ENCODE measurements at places on chromosomes 12 and 14.
A peak's percentile ranks its signal among the peaks of the same experiment; 100 is the strongest.

- DNase-seq: no peak
These were observed 12.5 kb upstream of the ANAPC5 start for GRCh38 chr12:121364683-121365121.

DNA sequence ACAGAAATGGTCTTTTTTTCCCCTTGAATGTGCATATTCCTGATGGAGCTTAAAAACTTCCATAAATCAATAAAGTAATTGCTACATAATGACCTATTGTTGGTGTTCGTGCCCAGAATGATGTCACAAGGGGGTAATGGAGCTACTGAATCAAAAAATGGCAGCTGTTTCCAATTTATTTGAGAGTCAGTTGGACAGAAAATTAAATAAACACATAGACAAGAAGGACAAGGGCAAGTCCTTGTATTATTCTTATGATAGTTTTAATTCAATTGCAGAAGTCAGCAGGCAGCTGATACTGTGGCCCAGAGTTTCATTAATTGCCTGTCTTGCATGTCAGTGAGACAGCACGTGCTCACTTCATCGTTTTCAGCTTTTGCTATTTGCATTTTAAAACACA lies 473.5 kb downstream of the ETNK1 start:
- DNase-seq: no peak

DNA sequence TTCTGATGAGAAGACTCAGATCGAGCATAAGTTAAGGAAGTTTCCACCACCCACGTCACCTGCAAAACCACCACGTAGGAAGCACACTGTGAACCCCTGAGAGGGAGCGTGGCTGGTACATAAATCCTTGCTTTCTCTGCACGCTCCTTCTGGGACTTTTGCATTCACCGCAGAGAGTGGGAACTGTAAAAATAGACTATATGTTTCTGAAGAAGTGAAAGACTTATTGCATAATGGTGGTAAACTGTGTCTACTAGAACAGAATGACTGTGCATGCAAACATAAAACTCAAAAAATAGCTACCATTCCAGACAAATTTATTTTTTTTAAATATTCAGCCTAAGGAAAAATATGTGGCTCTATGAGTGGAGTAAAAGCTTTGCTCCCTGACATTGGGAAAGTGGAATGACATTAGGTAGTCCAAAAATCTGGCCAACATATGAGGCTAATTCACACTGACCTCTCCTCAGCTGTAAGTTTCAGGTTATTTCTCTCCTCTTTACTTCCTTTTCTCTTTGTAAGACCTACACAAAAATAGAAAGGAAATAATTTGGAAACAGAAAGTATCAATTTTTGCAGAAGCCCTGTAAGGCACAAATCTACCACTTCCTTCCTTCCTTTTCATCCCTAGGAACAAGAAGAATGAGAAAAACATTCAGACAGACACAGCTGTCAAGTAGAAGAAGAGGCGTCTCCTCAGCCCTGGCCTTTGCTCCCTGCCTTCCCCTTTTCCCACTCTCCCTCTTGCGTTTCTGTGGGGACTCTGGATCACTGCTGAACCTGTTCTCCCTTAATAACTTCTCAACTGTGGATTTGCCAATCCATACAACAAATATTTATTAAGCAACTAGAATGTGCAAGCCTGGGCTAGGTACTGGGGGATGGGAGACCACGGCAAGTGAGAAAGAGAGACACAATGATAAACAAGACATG lies 264.3 kb upstream of the FOXN3 start:
- no peak for DNase-seq

DNA sequence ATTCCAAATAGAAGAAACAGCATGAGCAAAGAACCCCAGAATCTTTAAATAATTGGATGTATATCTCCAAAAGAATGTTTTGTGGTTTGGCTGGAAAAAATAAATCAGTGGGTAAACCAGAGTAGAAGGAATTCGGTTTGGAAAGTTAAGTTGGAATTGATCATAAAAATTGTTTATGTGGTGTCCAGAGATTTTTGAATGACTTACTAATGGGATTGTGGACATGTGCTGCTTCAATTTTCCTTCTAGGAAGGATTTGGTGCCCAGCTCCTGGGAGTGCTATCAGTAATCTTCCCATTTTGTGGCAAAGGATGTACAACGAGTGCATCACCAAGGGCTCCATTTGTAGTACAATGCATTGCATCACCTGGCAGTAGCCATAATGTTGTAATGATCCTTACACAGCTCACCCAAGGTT lies 224.8 kb downstream of the SLC16A7 start:
- no peak for DNase-seq

- no peak for DNase-seq
These were observed 505 bp upstream of the HEBP1 start for GRCh38 chr12:13000616-13000924.

- DNase-seq: no peak
These were observed 6.1 kb upstream of the BDKRB2 start for GRCh38 chr14:96198430-96199130.

DNA sequence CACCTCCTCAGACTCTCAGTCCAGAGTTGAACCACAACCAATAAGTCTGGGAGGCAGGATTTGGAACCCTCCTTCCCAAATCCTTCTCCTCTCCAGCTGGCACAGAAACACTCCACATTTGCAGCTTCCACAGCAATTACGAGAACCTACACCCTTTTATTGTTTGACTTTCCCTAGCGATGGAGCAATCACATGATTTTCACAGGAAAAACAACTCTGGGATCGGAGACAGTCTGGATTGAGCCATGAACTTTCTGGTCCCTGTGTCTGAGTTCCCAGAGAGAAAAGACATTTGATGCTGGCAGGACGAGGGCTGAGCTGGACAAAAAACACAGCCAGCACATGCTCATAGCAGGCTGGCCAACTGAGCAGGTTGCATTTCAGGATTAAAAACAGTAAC lies 49.0 kb upstream of the STON2 start:
- DNase-seq: peak; percentile 17

DNA sequence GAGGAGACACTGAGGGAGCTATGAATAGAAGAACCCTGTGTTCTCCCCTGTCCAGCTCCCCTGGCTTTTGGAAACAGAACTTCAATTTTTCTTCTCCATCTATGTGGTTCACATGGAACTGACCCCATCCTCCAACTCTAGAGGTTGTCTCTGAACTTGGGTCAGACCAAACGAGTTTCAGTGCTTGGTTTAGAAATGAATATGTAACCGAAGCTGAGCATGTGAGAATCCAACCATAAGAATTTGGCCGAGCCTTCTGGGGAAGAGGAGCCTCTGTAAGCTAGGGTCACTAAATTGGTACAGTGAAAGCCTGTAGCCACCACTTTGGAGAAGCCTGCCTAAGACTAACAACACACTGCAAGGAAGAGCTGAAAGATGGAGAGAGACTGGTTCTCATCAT lies 464.4 kb downstream of the ZFP36L1 start:
- no peak for DNase-seq

- no peak for DNase-seq
These were observed 149.9 kb downstream of the CALM1 start for GRCh38 chr14:90546767-90547166.

GRCh38 chr12:95859947-95860850 lies 1.4 kb downstream of the SNRPF start:
- DNase-seq: no peak
